ENCODE measurements at places on chromosomes 3 and 15. TPM values are rescaled to one million over a fixed set of nuclear protein-coding genes. Genes with fewer than 3 reads are reported as not detected.
A peak's percentile ranks its signal among the peaks of the same experiment; 100 is the strongest.

Gene KLF15
- total RNA-seq: 5.3 TPM

GRCh38 chr3:187006864-187007630 is 76.7 kb downstream of the ST6GAL1 start:
- no peak overlapping the region for H3K27ac ChIP-seq
- no peaks in the 10 kb centered on the region for H3K4me1 ChIP-seq
- H3K36me3 ChIP-seq: no peaks in the 10 kb centered on the region
- no peaks in the 10 kb centered on the region for H3K27me3 ChIP-seq
- no peak for DNase-seq

GRCh38 chr3:119035014-119035346 is 334 bp upstream of the IGSF11 start:
- H3K4me3 ChIP-seq: peak overlapping the region; percentile 64
- H3K27ac ChIP-seq: no peak overlapping the region
- H3K27me3 ChIP-seq: peaks cover 82% of the 10 kb centered on the region
- no peak for DNase-seq
- no peaks in the 10 kb centered on the region for H3K36me3 ChIP-seq

DNA sequence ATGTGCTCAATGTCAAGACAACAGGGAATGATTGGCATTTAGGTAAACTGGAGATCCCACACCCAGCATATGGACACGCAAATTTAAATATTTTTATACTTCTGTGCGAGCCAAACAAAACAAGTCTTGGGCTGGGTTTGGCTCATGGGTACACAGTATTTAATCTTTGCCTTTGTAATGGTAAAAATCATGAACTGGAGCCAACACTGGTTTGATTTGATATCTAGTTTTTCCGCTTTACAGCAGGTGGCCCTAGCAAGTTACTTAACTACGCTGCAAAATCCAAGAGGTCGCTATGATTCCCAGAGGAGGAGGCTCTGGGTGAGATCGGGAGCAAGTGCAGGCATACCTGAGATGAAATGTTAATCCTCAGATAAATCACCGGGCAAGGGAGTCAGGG is 207.9 kb upstream of the SATB1 start:
- no peak overlapping the region for H3K27ac ChIP-seq
- no peaks in the 10 kb centered on the region for H3K27me3 ChIP-seq
- no peak for DNase-seq
- no peak overlapping the region for H3K4me3 ChIP-seq
- no peaks in the 10 kb centered on the region for H3K4me1 ChIP-seq

DNA sequence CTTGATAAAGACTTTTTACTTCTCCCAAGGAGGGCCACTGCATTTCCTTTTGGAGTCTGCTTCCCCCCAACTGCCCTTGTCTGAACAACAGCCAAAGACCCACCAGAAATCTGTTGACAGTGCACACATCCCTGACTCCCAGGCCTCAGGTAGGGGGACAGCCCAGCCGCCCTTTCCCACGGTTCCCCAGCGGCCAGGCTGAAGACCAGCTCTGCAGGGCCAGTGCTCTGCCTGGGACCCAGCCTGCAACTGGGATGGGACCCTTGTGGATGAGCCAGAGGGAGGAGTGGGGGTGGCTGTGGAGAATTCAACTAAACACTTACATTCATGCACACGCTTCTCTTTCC is 8.1 kb upstream of the PRR23E start:
- DNase-seq: no peak
- peaks cover 18% of the 10 kb centered on the region for H3K27me3 ChIP-seq
- no peak overlapping the region for H3K27ac ChIP-seq
- H3K4me3 ChIP-seq: no peak overlapping the region
- no peaks in the 10 kb centered on the region for H3K4me1 ChIP-seq

All from MCF 10A (cell line).